Erythroblast (primary cell): ENCODE measurements at places on chromosomes 1 and 21.

DNA sequence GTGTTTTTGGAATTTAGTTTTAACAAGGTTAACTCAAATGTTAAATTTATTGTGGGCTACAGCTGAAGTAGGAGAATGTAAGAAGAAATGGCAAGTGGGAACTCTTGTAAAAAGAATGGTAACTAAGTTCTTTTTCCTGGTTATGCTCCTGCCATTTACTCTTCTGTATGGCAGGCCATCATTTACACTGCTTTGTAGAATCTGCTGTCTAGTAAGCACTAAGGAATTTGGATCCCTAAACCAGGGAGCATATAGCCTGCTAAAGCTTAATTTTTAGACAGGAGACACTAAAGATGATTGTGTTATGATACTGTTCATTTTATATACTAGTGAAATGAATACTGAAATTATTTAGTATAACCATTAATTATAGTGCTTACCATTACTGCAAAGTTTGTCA is 85.3 kb downstream of the CAMTA1 start:
- DNase-seq, result no peak

DNA sequence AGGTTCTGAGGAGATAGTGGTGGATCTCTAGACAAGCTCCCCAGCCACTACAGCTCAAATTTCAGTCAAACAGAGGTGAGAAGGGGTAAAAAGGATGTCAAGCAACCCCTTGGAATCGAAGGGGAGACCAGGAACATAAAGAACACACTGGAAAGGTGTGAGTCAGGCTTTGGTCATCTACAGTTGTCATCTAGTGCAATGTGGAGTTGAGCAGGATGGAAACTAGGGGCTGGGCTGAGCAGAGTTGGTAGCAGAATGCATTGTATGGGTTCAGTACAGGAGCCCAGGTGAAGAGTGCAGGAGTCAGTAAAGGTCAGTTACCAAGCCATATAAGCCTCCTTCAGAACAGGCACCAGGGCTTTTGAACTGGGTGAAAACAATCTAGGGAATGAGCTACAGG is 52.7 kb upstream of the VAV3 start:
- no peak for DNase-seq

- DNase-seq, result no peak
These were observed 414.3 kb downstream of the AMY1C start for GRCh38 chr1:104163912-104164476.

GRCh38 chr1:224168859-224169380 is 14.1 kb upstream of the DEGS1 start:
- DNase-seq, result no peak

DNA sequence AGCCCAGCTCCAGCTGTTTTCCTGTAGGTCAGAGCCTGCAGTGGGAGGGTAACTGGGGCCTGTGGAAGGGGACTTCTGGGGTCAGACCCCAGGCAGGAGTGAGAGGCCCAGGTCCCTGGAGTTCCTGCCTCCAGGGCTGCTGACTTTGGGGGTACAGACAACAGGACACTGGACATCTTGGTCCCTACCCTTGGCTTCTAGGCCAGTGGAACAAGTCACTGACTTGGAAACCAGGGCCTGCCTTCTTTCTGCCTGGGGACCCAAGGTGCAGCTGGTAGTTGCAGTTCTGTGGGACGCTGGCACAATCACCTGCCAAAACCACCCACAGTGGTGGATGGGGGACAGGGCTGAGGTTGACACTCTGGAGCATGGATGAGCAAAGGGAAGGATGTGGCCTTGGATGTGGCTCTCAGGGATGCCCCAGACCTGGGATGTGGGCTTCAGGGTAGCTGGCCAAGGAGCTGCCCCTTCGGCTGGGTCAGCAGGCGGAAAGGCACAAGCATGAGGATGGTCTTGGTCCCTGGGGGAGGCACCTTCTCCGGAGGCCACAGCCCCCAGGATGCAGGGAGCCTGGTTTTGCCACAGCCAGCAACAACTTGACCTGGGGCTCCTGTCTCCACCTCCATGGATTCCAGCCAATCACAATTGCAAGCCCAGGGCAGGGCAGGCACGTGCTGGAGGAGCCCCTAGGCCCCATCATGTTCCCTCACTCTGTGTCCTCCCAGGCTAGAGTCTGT is 5.8 kb downstream of the JMJD4 start:
- no peak for DNase-seq

DNA sequence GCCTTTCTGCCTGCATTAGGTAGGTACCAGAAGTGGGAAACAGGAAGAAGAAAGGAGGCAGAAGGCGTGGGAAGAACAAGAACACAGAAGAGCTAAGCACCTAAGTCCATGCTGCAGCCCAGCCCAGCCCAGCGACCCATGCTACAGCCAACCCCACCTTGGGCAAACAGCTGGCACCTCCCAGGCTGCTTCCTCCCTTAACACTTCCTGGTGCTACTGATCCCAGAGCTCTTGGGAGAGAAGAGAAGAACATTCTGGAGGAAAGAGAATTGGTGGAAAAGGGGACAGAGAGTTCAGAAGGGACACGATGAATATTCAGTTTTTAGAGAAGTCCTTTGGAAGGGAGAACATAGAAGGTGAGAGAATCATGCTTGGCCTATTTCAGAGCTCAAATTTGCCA is 28.5 kb downstream of the PLEKHA6 start:
- no peak for DNase-seq

GRCh38 chr1:94113589-94114226 is 7.2 kb downstream of the ABCA4 start:
- no peak for DNase-seq

DNA sequence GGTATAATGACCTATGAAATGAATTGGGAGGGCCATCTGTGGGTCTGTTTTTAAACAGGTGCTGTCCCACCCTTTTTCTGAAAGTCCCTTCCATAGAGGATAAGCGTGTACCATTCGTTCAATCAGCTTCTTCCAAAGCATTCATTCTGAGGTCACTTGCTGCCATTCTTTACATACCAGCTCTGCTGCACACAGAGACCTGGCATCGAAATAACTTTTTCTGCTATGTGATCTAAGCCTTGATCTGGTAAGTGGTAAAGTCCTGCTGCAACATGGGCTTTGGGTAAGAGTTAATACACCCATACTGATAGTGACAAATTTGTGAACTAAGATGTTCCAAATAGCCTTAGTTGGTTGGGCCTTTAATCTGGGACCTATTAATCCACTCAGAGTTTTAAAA is 38.9 kb downstream of the DR1 start:
- no peak for DNase-seq

DNA sequence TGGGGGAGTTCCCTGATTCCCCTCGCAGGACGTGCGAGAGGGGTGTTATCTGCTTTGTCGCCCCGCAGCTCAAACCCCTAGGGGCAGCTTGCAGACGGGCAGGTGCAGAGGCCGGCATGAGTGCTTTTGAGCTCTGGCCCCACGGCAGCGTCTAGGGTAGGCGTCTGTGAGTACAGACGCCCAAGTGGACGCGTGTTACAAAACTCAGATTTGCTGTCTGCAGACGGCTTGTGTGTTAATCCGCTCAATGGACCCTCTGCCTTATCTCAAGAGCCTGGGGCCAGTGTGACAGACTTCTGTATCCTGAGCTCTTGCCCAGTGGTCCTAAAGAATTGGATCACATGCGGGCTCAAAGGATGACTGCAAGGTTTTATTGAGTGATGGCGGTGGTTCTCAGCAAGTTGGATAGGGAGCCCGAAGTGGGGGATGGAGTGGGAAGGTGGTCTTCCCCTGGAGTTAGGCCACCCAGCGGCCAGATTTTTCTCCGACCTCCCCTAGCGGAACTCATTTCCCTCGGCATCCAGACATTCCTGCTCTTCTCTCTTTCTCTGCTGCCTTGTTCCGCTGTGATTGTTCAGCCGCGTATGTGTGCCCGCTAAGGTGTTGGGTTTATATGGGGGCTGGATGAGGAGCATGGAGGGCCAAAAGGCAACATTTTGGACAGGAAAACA is 9.4 kb downstream of the CFHR4 start:
- no peak for DNase-seq

DNA sequence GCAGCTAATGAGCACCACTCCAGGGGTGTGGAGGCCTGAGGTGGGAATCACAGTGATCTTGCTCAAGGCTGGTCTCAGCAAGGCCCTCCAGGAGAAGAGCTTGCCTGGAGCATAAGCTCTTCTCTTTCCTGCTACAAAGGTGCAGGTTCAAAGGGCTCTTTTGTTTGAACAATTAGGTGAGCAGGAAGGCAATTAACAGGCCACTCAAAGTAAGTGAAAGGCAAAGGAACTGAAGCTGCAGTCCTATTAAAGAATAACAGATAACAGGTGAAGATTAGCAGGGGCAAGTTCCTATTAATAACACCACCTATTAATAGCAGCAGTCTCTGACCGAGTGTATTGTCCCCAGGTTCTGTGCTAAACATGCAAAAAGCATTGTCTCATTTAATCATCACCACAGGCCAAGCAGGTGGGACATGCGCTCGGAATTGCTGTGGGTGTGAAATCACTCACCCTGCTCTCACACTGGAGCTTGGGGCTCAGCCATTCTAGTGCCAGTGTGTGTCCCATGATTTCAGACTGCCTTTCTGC is 113.8 kb downstream of the RHOU start:
- no peak for DNase-seq

DNA sequence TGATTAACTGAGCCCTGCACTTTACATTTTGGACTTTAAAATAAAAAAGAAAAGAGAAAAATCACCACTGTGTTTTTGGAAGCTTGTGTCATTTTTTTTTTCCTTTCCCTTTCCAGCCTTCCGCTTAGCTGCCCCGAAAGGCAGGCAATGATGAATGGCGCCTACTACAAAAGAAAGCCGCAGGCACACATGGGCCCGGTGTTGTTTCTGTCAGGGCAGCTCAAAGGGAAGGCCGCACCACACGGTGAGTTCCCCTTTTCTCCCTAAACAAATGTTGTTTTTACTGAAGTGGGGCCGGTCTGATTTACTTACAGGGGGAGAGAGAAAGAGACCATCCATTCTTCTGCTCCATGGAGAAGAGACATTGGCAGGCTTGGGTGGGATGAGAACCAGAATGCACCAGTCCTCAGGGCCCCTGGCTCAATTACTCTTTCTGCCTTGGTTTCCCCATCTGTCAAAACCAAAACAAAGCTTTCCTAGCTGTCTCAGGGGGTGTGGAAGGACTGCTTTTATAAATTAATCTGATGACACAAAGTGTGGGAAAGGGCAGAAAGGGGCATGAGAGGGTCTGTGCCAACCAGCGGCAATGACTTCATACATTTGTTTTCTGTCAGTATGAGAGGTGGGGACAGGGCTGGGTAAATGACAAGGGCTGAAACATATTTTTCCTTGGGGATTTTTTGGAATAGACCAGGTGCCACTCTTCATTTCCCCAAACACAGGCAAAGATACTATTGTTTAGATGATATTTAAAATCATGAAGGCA is 91.4 kb upstream of the PLXNA2 start:
- DNase-seq, result no peak

GRCh38 chr1:23916209-23917131 is 3.3 kb upstream of the CNR2 start:
- DNase-seq, result peak; percentile 75

- no peak for DNase-seq
These were observed 29.6 kb downstream of the CLIC6 start for GRCh38 chr21:34698270-34699015.

DNA sequence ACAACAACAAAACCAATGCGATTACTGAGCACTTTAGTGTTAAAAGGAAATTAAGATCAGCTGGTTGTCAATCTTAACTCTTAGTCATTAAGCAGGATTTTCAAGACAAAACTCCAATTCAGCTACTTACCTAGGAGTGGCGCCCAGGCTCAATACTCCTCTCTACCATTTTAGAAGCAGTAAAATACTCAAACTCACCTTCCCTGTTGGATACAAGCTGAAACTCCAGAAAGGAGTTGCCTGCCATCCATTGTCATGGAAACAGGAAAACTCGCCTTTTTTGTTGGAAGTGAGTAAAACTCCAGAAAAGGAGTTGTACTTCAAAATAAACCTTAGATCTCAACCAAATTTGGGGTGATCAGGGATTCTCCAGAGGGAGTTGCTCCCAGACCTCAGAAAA is 127.0 kb upstream of the F3 start:
- DNase-seq, result no peak

DNA sequence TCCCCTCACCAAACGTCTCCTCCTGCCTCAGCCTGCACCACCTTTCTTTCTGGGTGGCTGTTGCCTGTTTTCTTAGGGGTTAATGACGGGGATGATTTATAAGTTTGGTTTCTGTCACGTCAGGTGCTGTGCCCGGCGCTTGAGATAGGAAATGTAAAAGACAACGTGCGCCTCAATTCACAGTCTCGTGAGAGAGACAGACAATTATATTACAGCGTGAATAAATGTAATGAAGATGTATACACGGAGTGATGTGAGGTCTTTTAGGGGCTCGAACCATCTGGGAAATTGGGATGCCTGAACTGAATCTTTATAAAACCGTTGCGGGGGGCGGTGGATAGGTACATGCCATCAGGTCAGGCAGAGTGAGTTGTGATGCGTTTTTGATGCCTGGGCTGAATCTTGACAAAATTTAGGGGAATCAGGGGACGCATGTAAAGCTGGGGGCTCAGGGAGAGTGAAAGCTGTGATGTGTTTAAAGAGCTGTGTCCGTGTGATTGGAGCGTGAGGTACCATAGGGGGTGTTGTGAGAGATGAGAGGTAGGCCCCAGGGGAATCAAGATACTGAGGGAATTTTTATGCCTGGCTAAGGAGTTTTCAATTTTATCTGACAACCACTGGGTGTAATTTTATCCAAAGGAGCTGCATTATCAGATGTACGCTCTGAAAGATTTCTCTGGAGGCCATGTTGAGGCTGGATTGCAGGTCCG is 831 bp downstream of the TIPRL start:
- no peak for DNase-seq

DNA sequence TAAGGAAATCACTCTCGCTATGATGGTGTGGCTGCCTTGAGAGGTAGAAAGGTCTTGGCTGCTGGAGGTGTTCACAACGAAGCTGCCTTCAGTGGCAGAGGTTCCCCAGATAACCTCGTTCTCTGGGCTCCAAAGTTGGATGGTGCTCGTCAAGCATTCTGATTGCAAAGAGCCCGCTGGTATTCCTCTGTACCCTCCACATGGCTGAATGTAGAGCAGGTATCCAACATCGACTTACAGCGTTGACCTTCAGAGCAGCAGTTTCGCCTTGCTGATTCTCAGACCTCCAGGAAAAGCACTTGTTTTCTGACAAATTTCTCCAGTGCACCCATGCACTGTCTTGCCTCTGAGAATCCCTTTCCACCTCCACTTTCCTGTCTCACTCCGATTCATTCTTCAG is 4.3 kb upstream of the IL22RA1 start:
- DNase-seq, result no peak

DNA sequence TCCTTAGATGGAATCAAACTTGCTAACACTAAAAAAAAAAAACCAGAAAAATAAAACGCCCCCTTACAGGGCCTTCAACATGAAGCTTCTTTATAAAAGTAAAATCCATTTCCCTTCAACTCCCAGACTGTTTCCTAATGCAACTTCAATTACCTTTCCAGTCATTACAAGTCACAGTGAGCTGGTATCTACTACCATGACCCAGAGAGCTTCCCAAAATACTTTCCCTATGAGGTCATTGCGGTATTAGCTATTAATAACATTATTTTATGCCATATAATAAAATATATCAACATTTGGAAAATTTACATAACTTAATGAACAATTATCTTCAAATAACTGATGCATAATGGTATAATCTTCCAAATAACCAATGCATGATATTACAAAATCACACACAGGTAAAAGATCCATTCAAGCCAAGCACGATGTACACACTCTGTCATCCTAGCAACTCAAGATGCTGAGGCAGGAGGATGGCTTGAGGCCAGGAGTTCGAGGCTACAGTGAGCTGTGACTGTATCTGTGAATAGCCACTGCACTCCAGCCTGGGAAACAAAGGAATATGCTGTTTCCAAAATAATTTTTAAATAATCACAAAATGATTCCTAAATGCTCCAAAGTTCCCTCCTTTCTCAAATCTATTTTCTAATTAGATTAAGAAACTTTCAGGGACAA is 24.1 kb downstream of the EIF4G3 start:
- no peak for DNase-seq

GRCh38 chr1:10860682-10861081 is 64.2 kb upstream of the CASZ1 start:
- DNase-seq, result no peak
